ENCODE measurements at places on chromosomes 1 and 21.
A peak's percentile ranks its signal among the peaks of the same experiment; 100 is the strongest.

DNA sequence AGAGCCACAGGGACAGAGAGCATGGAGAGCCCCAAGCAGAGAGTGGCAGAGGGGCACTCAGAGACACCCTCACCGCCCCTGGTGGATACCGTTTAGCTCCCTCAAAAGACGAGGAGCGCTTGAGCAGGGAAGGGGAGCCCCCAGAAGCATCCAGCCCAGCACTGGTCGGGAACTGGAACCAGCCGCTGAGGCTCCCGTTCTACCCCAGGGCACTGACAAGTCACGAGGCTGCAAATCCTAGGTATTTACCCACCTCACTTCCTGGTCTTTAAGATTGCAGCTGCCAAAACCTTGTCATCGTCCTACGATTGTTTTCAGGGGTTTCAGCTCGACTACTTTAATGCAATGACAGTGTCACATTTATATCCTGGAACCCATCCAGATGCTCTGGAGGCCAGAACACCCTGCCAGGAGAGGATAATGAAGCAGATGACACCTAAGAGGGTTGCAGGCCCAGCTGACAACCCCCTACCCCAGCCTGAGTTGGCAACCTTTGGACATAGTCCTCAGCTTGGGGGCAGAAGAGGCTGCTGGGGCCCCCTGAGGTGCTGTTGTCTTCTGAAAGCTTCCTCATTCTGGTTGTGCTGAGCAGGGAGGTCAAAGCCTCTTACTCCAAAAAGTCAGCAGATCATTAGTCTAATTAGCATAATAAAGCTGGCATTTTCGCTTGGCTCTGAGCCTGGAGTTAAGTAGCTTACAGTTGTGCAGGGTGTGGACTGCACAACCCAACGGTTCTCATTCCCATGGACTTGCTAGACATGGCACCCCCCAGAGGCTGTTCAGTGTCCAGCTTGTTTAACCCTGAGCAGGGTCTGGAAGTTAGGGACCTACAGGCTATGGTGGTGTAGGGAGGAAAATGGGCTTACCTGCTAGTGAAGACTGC lies 20.6 kb upstream of the BACE2 start:
- no peak for DNase-seq

DNA sequence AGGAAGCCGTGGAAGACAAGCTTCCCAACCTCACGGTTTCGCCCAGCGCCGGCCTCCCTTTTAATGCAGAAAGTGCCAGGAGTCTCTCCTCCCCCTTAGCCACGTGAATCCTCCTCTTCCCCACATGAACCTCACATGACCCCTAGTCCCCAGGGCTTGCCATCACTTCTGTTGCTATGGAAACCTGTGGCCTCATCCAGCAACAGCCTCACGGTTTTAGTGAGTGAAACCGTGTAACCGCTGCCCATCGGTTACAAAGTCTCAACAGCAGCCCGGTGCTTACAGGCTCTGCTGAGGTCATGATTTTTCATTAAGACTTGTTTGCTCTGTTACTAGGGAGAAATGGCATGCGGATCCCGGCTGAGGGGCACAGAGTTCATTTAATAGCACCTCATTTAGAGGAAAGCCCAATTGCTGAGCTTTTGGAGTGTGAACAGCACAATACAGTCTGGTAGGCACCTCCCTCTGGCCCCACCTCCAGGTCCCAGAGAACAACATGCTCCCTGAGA lies 143.2 kb upstream of the BACE2 start:
- no peak for DNase-seq

GRCh38 chr1:88784551-88784950 lies 100.5 kb downstream of the PKN2 start:
- no peak for DNase-seq

DNA sequence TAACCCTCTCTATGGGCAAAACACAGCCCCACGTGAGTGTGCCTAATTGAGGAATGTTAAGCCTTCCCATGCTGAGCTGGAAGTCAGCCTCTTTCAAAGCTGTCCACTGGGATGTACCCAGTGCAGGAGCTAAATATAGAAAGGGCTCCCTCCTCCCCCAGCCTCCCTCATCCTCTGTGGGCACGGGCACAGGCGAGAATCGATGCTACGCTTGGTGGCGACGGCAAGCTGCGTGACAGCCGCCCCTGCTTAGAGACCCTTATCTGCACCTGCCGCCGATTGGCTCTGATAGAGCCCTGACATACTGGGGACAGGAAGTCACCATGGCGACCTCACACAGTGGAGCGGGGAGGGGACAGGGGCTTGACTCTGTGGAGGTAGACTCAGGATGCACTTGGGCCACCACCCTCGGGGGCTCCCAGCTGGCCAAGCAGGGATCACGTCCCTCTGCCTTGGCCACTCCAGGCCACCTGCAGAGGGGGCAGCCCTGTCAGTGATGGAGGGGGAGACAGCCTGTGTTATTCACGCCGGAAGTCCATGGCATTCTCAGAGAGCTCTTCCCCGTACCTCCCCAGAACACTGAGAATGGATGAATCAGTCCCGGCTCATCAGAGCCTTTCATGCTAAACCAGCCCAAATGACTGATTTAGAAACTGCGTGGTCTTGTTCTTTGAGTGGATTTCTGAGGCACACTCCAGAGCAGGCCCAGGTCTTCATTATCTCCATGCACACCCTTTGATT lies 84.8 kb downstream of the KCND3 start:
- no peak for DNase-seq

GRCh38 chr1:53057127-53057526 lies 4.9 kb upstream of the PODN start:
- DNase-seq = no peak

GRCh38 chr1:98103617-98104285 lies 182.9 kb upstream of the DPYD start:
- DNase-seq = no peak

GRCh38 chr1:154861607-154862094 lies 8.4 kb downstream of the KCNN3 start:
- DNase-seq = no peak

GRCh38 chr1:23966973-23967493 lies 7.4 kb downstream of the PNRC2 start:
- no peak for DNase-seq

DNA sequence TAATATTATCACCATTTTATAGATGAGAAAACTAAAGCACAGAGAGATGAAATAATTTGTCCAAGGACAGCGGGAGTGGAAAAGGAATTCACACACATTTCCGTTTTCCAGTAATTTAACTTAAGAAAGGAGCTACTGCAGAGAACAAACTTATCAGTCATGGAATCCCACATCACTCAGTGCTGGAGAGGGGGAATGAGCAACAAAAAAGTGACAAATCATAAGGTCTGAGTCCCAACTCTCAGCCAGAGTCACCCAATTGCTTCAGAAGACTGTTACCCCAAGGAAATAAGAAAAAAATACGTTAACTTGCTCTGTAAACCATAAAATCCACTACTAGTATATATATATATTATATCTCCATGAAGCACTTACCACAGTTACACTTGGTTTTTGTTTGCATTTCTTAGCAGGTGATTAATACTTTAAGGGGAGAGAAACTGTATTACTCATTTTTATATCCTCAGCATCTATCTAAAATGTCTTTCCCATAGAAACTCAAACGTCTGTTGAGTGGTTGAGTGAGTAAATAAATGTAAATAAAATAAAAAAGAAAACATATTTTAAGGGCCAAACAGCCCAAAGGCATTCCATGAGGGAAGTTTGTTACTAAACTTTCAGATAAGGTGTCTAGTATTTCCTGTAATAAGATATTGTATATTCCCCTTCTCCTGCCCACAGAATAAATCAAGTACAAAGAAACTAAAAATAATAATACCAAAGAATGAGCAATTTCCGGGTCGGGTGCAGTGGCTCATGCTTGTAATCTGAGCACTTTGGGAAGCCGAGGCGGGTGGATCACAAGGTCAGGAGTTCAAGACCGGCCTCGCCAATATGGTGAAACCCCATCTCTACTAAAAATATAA lies 76.8 kb downstream of the SLC45A1 start:
- DNase-seq = peak; percentile 30

DNA sequence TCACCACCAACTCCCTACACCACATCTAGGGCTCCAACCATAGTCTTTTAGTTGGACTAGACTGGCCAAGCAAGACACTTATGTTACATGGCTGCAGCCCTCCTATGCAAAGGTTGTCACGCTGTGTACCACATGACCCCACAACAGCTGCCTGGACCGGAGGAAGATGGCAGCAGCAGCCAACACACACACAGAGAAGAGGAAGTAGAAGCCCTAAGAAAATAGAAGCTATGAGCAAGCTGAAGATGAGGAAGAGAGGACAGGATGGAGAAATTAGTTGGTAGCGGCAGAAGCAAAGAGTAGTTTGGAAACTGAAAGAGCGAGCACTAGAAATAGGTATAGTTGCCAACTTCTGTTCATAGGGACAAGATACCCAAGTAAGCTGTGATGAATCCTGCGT lies 60.8 kb upstream of the RALGPS2 start:
- DNase-seq = no peak

DNA sequence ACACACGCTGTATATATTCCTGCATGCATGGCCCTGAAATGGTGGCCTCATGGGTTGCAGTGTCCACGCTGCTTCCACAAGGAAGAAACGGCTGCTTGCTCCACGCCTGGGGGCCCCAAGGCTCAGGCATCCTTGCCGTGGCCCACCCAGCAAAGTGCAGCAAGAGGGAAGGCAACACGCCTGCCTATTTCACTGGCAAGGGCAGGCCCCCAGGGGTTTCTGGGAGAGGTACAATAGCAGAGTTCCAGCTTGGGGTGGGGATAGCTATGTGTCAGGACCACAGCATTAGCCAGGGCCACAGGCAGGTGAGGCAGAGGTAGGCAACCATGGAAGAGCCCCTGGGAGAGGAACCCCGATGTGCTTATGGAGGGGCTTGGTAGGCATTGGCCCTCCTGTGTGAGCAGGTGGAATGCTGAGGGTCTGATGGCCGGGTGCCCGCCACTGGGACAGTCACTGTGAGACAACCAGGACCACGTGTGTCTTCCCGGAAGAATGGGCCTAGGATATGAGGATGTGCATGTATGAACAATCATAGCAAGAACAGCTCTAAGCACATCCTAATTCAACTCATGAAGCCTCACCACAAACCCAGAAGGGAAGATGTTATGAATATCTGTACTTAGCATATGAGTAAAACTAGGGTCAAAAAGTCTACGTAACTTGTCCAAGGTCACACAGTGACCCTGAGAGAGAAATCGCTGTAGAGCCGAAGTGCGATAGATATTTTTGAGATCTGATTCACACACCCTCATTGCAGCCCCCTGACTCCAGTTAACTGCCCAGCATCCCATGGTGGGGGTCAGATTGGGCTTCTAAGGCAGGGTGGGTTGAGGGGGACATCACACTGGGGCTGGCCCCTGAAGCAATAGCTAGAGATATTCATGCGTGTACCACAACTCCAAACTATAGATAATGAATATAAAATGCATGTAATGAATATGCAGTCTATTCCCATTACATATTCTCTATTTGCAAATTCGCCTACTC lies 11.8 kb downstream of the TFF2 start:
- DNase-seq = no peak

GRCh38 chr1:55337801-55338447 lies 122.8 kb upstream of the USP24 start:
- peak; percentile 57 for DNase-seq

DNA sequence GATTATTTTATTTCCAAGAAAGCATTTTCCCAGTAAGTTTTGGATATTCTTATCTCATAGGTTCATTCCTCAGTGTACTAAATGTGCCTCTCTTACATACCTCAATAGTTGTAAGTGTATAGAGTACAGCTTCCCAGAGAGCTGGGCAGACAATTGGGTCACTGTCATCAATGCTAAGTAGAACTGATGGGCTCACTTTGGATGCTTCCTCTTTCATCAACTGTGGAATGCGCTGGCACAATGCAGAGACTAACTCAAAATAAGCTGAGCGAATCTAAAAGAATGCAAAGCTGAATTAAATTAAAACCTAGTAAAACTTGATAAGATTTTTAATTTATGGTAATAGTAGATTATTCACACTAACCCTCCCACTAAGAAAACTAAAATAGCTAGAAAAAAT lies 21.5 kb downstream of the LTN1 start:
- no peak for DNase-seq

DNA sequence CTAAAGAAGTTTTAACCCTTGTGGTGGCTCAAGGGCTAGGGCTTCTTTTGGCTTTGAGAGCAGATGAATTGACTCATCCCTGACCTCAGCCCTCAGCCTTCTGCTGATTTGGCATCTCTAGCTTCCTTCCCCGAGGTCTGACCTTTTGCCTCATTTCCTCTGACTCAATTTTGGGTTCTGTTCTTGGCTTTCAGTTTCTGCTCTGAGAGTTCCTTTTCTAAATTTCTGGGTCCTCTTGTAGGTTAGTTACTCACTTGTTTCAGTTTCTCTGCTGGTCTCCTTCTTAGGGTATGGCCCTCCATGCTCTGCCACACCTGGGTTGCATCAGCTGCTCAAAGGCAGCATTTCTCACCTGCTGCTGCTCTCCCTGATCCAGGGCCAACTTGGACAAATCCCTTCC lies 19.4 kb downstream of the PDE4B start:
- DNase-seq = peak; percentile 22

GRCh38 chr21:34017039-34017961 lies 56.1 kb upstream of the MRPS6 start:
- no peak for DNase-seq

DNA sequence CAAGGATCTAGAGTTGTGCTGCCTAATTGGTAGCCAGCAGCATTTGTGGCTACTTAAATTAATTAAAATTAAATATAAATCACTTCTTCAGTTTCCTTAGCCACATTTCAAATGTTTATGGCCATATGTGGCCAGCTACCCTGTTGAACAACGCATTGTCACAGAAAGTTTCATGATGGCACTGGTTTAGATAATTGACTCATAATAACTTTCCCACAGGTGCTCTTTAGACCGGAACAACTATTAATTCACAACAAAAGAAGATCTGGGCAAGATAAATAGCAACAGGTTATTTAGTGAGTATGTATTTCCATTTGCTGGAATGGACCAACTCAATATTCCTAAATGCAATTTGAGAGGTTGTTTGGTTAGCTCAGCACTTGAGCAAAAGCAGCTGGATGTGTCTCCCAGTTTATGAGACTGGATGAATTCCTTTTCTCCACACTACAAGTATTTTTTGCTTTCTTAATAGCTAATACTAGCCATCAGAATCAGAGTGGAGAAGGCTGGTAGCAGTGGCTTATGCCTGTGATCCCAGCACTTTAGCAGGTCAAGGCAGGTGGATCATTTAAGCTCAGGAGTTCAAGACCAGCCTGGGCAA lies 3.7 kb upstream of the AMIGO1 start:
- DNase-seq = no peak

DNA sequence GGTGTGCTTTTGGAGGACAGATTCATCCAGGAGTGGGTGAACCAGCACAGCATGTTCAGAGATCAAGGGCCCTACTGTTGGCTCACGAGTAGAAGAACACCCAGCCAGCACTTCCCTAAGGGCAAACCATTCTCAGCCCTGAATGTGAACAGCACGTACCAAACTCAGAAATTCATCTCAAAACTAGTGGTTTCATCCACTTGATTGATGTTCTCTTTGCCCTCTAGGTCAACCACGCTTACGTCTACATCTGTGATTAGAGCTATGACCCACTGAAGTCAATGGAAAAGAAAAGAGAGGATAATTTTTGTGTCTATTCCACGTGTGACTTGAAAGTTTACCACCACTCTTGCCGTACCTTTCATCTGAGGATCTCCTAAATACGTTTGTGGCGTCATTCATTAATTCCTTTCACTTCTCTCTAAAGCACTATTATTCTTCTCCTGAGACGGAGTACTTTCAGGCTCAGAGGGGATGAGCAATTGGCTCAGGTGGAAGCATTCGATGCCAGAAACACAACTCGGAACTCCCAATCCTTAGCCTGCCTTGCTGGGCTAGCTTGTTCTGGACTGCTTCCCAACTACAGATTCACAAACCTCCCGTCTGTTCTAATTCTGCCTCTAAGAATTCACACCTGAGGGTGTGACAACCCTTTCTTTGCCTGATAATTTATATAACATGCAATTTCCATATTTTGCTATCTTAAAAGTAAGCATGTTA lies 57.3 kb upstream of the HIVEP3 start:
- no peak for DNase-seq
